ENCODE measurements at places on chromosomes 11 and 22. TPM values are rescaled to one million over a fixed set of nuclear protein-coding genes. Genes with fewer than 3 reads are reported as not detected.

OR8H1 gene
- not detected for total RNA-seq

MGAT3 gene
- total RNA-seq, result 3.8 TPM

HTR3A gene
- total RNA-seq, result not detected

FOSL1 gene
- total RNA-seq, result 1.7 TPM

GRCh38 chr22:26225207-26225606 is 55.9 kb downstream of the SEZ6L start:
- DNase-seq, result no peak

DNA sequence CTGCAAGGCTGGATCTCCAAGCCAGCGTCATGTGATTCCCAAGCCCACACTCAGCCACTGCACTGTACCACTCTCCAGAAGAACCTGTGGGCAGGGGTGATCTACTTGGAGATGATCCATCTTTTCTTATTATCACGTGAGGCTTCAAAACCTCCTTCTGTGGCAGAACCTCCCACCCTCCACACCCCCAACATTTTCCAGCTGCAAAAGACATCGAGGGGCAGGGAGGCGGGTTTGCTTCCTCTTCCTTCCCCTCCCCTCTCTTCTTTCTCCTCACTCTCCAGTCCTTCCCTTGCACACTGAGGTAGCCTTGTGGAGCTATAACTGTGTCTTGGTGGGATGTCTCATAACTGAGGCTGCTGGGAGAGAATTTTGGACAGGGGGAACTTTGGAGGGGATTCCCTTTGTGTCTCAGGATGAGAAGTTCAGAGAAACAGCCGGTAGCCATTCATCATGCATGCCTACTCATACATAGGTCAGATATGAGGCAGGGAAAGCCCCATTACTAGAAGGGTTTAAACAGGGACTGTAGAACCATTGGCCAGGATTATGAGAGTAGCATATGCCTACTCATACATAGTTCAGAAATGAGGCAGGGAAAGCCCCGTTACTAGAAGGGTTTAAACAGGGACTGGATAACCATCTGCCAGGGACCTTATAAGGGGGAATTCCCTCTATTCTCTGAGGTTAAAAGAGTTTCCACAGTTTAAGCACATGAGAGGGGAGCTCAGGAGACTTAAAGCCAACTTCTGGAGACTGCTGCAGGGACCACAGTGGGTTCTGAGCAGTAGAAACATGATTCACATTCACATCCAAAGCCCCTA is 420.7 kb upstream of the CADM1 start:
- no peak for DNase-seq

DNA sequence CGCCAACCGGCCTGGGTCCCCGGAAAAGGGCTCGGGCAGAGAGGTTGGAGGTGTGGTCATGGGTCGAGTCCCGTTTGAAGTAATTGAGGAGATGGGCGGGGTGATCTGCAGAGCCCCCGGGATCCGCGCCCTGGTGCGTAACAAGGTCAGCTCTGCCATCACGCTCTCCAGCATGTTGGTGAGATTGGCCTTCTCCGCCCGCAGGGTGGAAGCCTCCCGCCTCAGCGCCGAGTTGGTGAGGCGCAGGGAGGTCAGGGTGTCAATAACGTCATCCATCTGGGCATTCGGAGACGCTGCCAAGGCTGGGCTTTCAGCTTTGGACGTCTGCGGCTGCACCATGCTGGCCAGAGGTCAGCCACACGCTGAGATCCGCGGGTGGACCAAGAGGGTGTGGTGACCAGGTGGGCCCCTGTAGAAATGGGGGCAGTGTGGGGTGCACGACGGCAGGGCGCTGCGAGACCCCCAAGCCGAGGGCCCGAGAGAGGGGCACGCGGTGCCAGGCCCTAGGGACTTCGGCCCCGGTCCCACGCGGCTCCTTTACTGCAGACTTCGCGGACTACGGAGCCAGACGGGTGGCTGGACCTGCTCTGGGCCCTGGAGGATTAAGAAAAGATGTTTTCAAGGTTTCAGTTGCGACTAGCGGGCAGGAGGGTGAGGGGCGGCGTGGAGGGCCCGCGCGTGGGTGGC is 672 bp downstream of the RTL6 start:
- no peak for DNase-seq

- no peak for DNase-seq
Observed at GRCh38 chr11:108587109-108587508, 6.5 kb downstream of the EXPH5 start.

- DNase-seq, result no peak
Observed at GRCh38 chr11:8333376-8333775, 69.7 kb upstream of the LMO1 start.

- DNase-seq, result peak; percentile 99
Observed at GRCh38 chr11:65422633-65423515, at the start of gene NEAT1. TSS of gene NEAT1 (plus strand) at chr11:65422798.

DNA sequence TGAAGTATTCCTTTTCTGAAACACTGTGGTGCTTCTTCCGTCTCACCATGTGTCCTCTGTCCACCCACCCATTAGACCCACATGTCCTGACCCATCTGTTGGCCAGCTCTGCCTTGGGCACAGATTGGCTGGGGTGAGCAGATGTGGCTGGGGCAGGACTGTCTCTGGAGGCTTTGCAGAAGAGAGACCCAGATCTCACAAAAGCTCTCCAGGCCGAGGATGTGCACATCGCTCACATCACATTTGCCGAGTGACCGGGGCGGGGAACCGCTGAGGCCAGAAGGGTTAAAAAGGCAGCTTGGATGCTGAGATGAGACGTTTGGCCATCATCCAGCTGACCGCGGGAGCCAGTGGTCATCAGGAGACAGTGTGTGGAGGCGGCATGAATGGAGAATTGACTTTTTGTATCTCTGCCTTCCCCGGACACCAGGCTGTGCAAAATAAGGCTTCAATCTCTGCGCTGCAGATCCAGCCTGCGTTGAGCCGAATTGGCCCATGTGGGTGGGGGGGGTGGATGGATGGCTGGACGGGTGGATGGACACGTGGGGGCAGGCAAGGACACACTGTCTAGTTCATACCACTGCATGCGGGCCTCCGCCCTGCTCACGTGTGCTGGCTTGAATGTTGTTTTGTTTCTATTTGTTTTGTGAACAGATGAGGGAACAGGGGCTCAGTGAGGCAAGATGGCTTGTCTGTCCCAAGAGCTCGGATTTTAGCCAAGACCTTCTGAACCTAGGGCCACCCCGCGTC is 6.1 kb downstream of the IFITM10 start:
- no peak for DNase-seq

MPZL2 gene
- 22.6 TPM for total RNA-seq

- no peak for DNase-seq
Observed at GRCh38 chr11:41775296-41775695, 315.8 kb upstream of the LRRC4C start.

DNA sequence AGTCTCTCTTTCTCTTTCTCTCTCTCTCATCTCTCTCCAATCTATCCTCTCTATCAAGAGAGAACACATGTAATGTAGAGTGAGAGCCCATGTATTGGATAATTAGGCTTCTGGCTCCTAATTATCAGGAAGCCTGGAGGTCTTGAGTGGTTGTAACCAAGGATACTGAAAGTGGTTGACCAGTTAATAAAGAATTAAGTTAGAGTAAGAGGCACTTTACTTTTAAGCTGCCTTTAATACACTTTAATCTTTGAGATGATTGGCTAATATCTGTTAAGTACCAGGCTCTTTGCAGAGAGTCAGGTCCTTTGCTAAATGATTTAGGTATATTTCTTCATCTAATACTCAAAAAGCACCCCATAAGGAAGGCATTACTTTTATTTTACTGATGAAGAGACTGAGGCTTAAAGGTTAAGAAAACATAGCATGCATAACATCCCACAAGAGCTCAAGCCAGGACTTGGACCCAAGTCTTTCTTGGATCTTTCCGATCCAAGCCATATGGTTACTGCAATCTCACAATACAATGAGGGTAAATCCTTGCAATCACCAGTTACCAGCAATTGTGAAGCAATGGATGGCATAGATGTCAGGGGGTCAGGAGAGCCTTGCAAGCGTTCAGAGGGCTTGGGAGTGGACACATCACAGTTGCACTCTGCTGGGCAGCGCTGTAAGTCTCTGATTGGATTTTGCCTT is 22.1 kb downstream of the CD44 start:
- no peak for DNase-seq

DNA sequence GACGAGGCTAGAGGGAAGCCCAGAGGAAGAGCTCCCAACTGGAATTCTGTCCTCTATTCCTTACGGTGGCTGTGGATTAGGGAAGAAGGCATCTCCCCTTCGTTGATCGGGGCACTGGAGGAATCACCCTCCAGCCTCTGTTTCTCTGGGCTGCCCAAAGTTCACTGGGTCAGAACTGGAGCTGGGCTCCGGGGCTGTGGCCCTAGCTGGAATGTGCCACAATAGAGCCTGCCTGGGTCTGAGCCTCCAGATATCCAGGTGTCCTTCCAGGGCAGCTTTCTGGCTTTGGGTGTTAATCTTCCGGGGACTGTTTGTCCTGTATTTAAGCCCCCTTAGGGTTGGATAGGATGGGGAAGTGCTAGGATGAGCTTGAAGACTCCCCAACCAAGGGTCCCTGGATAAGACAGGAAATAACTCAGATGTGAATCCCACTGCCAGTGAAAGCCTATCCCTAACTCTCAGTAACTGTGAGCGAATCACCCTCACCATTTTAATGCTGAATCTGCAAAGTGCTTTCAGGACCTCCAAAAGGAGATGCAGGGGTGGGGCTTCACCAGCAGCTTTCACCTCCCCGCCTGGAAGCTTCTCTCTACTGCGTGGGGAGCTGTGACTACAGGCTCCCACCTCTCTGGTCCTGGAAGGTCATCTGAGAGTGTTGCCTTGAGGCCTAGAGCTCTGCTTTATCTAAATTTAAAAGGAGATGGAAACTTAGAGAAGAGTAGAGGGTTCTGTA is 9.5 kb downstream of the YPEL4 start:
- DNase-seq, result no peak

DNA sequence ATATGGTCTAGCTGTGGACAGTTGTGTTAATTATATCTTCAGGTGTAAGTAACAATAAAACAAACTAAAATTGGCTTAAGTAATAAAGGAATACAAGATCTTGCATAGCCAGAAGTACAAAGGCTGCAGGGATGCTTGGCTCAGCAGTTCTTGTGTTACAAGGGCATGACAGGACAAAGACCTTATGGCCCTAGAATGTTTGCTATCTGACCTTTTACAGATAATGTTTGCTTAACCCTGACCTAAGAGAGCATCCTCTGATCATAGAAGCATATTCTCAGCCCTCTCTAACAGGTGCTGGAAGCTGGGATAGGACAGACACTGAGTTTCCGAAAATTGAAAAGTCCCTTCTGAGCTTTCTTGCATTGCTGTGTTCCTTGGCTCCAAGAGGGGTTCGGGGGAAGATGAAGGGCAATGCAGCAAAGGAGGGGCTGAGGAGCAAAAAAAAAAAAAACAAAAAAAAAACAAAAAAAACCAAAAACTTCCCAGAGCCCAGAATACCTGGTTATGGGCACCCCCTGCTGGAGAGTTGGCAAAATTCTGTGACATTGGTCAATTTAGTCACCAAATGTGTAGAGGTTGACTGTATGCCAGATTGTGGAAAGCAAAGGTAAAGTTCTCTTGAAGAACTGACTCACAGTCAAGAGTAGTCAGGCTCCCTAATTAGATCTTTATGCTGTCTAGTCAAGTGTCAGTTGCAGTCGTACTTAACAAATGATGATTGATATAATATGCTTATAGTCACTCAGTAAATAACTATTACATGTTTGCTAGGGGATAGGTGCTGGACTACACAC is 10.4 kb upstream of the HIKESHI start:
- peak; percentile 31 for DNase-seq

GRCh38 chr11:14446701-14447169 is 52.9 kb downstream of the COPB1 start:
- DNase-seq, result no peak

- DNase-seq, result no peak
Observed at GRCh38 chr22:28146401-28147314, 227.6 kb upstream of the PITPNB start.

DNA sequence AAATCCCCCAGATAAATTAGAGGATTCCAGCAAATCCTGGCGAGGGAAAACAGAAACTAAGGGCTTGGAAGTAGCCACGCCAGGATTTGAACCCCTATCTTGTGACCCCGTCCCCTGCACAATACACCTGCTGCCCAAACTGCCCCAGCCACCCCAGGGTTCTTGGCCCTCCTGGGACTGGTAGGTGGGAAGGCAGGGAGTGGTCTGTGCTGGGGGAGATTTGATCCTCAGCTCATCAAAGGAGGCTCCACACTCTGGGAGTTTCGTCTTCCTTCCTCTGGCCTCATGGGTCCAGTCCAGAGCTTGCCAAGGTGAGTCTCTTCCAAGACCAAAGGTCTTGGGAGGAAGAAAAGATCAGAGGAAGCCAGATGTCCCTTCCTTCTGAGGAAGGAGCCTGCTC is 4.5 kb upstream of the CHST1 start:
- DNase-seq, result no peak

DNA sequence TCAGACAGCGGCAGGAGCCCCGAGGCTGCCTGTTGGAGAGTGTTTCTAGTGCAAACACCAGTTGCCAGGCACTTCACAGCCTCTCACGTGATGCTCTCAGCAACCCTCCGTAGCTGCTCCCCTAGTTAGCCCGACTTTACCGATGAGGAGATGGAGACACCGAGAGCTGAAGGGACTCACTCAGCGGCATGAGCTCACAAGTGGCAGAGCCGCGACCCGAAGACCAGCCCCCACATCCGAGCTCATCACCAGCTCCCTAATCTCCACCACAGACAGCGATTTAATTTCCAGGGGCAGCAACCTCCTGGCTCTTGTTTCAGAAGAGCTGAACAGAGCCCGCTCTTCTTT is 28.7 kb upstream of the RTL6 start:
- DNase-seq, result no peak

DNA sequence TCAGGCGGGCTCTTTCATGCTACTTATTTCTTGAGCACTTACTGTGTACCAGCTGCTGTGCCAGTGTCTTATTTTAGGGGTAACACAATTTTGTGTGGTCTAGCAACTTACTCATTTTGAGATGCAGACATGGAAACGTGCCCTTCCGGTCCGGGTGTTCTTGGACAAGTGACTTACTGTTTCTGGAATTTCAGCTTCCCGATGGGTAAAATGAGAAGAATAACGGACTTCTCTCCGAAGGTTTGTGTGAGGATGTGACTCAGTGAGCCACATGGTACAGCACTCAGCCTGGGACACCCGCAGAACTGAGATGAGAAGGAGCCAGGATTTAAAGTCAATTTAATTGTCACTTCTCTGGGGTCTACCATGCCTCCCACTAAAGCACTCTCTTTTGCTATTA is 114.5 kb upstream of the SYT13 start:
- no peak for DNase-seq

DNA sequence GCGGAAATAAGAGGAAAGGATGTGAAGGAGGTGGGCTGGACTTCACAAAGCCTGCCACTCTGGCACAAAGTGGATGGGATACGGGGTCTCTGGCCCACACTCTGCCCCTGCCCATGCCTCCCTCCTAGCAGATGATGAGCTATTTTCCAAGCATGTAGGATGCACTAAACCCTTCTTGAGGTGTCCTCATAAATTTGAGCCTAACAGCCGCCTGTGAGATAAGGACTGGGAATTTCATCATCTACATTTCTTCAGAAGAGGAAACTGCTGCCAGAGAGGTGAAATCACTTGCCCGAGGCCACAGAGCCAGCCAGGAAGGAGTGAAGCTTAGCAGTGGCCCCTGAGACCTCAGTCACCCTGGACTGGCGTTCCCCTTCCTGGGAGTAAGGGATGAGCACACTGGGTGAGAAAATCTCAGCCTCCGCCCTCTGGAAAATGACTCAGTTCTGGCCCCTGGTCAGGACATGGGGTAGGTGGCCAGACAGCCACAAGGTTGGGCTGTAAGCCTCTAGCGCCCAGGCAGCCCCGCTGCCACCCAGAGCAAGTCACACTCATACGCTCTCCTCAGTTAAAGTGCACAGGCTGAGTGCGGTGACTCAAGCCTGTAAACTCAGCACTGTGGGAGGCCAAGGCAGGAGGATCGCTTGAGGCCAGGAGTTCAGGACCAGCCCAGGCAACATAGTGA is 27.9 kb downstream of the MB start:
- DNase-seq, result no peak

- DNase-seq, result no peak
Observed at GRCh38 chr22:44179196-44179988, 1.3 kb upstream of the PARVG start.

Data from heart right ventricle (tissue), 16 donors.